H1 (cell line): ENCODE measurements at places on chromosomes 12 and 14.

DNA sequence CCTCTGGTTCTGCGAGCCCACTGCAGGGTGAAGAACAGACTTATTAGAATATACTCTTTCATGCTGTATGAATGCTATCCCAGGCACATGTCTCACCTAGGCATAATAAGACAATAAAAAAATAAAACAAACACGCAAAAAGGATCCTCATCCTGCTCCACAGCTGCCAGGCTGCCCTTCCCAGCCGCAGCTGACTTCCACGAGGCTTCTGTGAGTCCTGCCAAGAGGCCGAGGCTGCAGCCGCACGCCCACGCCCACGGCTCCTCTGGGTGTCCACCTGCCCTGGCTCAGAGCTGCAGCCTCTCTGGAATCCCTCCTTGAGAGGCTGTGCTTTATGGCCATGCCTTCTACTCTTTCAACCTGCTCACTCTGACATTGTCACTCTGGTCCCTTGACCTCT lies 6.9 kb downstream of the SMIM41 start:
- DNase-seq: no peak
- no peak overlapping the region for H3K27ac ChIP-seq
- no peaks in the 10 kb centered on the region for H3K36me3 ChIP-seq
- no peak overlapping the region for H3K4me3 ChIP-seq
- no peaks in the 10 kb centered on the region for H3K27me3 ChIP-seq

DNA sequence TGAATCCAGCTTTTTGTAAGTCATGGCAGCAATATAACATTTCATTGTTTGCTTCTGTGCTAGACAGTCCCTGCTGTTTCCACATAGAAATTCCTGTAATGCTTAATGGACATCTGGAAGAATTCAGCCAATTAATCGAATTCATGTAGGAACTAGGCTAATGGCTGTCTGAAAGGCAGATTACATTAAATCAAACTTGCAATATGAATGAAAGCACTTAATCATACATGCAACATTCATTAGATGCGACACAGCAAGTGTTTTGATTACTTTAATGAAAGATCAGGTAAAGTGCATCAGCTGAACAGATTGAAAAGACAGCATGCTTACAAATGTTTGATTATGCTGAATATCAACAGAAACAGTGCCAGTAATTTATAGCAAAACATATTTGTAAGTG lies 24.1 kb upstream of the INSM2 start:
- no peaks in the 10 kb centered on the region for H3K36me3 ChIP-seq
- no peak overlapping the region for H3K27ac ChIP-seq
- no peak overlapping the region for H3K4me3 ChIP-seq
- H3K4me1 ChIP-seq: no peaks in the 10 kb centered on the region
- no peak for DNase-seq

- no peaks in the 10 kb centered on the region for H3K36me3 ChIP-seq
- no peaks in the 10 kb centered on the region for H3K4me1 ChIP-seq
- H3K27me3 ChIP-seq: no peaks in the 10 kb centered on the region
- DNase-seq: no peak
- H3K4me3 ChIP-seq: no peak overlapping the region
- H3K27ac ChIP-seq: no peak overlapping the region
Measured at GRCh38 chr12:30000401-30000800, 216.7 kb upstream of the TMTC1 start.

GRCh38 chr12:92030618-92031017 lies 115.0 kb downstream of the BTG1 start:
- DNase-seq: no peak
- H3K4me3 ChIP-seq: no peak overlapping the region
- no peaks in the 10 kb centered on the region for H3K36me3 ChIP-seq
- no peaks in the 10 kb centered on the region for H3K27me3 ChIP-seq
- H3K4me1 ChIP-seq: 0 out of 2 replicates have a peak, but pooled peaks cover 5% of the 10 kb centered on the region

DNA sequence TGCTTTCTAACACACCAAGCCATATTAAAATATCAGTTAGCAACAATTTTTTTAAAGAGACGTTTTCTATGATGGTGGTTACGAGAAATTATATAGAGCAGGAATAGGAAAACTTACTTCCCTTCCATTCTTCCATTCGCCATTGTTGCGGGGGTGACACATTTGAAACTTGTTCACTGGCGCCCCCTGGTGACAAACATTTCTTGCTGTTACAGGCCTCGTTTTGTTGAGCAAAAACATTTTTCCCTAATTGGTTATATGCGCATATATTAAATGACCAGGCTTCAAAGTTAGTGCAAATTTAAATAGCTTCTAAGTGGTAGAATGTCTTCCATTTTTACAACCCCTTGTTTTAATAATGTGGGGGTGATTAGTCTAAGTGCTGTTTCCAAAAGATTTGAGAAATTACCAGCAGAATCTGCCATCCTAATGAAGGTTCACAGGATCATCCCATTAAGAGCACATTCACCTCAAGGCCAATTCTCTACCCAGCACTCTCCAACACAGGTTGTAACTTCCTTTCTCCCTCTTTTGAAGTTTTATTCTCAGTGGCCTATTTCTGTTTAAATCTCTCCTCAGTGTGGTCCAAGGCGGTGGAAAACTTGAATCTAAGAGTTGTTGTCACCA lies 1124.7 kb downstream of the FLRT2 start:
- H3K27ac ChIP-seq: no peak overlapping the region
- no peak overlapping the region for H3K4me3 ChIP-seq
- no peaks in the 10 kb centered on the region for H3K27me3 ChIP-seq
- H3K36me3 ChIP-seq: no peaks in the 10 kb centered on the region
- DNase-seq: peak; percentile 89

- no peak for DNase-seq
- no peak overlapping the region for H3K4me3 ChIP-seq
- H3K4me1 ChIP-seq: no peaks in the 10 kb centered on the region
- H3K36me3 ChIP-seq: no peaks in the 10 kb centered on the region
- H3K27me3 ChIP-seq: no peaks in the 10 kb centered on the region
- H3K27ac ChIP-seq: no peak overlapping the region
Measured at GRCh38 chr14:49972823-49973222, 79.9 kb downstream of the ARF6 start.

GRCh38 chr14:72701605-72702004 lies 192.3 kb downstream of the DPF3 start:
- H3K36me3 ChIP-seq: no peaks in the 10 kb centered on the region
- no peak overlapping the region for H3K4me3 ChIP-seq
- H3K4me1 ChIP-seq: peaks cover 12% of the 10 kb centered on the region
- H3K27me3 ChIP-seq: no peaks in the 10 kb centered on the region

DNA sequence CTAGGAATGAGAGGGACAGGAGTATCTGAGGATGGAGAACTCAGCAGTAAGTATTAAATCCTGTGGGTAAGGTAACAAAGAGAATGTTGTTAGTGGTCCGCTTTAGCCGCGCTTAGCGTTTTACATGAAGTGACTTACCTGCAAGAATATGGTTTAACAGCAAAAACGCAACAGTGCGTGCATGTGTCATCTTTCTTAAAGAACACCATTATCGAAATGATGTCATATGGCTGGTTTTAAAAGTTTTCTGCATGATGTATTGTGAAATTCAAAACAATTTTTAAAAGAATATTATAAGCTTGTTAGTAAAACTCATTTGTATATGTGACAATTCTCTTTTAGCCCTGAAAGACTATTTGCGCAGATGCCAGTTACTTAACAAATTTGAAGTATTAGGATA lies 1.7 kb downstream of the LEMD3 start:
- H3K4me3 ChIP-seq: peak overlapping the region; percentile 79
- DNase-seq: no peak
- peaks cover 10% of the 10 kb centered on the region for H3K36me3 ChIP-seq
- H3K27ac ChIP-seq: no peak overlapping the region
- peaks cover 2% of the 10 kb centered on the region; the same call in 1 of the 2 replicates for H3K4me1 ChIP-seq
- H3K27me3 ChIP-seq: no peaks in the 10 kb centered on the region; the same call in 1 of the 2 replicates

DNA sequence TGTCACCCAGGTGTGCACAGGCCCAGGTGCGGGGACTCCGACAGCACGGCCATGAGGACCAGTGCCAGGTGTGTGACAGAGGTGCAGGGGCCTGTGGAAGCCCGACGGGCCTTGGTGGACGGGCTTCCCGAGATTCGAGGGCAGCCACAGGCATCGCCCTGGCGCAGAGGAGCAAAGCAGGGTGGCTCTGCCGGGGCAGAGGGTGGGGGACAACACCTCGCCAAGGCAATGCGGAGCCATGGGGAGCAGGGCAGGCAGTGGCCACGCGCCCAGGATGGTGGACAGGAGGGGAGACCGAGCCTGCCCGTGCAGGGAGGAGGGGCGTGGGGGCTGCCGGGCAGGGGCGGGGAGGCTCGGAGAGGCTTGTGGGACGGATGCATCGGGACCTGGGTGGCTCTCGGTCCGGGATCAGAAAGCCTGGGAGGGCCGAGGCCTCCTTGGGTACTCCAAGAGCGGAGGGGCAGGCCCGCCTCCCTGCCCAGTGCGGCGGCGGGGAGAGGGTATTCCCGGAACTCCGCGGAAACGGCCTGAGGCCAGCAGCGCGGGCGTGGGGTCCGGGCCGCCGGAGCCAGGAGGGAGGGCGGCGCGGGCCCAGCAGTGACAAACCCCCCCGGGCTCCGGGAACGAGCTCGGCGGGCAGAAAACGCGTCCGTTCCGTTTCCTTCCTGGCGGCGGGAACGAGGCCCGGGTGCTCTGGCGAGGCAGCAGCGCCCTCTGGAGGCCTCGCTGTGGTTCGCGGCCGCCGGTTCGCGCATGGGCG lies 1.6 kb downstream of the TMEM121 start:
- no peak for DNase-seq

GRCh38 chr12:29113101-29113500 lies 36.0 kb upstream of the FAR2 start:
- H3K4me1 ChIP-seq: no peaks in the 10 kb centered on the region

DNA sequence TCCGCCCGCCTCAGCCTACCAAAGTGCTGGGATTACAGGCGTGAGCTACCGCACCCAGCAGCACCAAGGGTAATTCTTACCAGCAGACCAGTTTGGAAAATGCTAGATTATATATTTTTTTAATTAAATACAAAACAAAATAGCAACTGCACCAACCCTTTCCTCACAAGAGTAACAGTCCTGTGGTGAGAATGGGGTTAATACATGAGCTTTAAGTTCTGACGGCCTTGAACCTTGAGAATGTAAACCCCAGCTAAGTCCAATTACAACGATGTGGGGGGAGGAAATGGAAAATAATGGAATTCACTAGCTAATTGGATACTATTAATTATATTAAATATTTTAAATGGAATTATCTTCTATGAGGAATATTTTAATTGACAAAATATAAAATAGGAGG lies 82.3 kb downstream of the GTF2A1 start:
- no peak overlapping the region for H3K27ac ChIP-seq
- no peak for DNase-seq
- H3K4me1 ChIP-seq: no peaks in the 10 kb centered on the region
- H3K36me3 ChIP-seq: no peaks in the 10 kb centered on the region
- H3K4me3 ChIP-seq: no peak overlapping the region

DNA sequence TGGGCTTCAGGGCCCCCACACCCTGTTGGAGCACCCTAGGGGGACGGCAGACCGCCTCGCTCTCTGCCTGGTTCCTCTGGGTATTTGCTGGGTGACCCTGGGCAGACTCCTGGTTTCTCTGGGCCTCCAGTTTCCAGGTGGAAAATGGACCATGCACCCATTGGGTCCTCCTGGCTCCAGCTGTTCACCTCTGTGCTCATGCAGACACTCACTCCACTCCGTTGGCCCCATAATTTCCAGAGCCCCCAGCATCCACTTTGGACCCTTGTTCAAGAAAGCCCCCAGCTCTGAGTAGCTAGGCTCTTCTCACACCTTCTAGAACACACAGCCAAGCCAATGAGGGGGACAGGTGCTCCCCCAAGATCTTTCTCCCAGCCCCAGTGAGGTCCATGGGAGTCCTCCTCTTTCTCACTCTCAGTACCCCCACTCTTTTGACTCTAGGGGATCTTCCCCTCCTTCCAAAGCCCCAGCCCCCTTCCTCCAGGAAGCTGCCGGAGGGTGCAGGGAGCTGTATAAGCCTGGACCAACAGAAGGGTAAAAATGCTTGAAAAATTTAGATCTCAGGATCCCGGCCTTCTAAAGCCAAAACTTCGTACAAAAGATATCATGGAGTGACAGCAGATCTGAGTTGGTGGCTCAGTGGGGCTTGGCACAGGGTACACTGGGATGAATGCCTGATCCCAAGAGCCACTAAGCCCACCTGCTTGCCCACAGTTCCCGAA lies 174.8 kb upstream of the RTL1 start:
- H3K4me1 ChIP-seq: peaks cover 19% of the 10 kb centered on the region
- DNase-seq: no peak
- H3K36me3 ChIP-seq: no peaks in the 10 kb centered on the region
- H3K27me3 ChIP-seq: peaks cover 11% of the 10 kb centered on the region; the same call in 1 of the 2 replicates
- H3K27ac ChIP-seq: no peak overlapping the region
- no peak overlapping the region for H3K4me3 ChIP-seq
